ENCODE measurements at places on chromosomes 13 and 19.

DNA sequence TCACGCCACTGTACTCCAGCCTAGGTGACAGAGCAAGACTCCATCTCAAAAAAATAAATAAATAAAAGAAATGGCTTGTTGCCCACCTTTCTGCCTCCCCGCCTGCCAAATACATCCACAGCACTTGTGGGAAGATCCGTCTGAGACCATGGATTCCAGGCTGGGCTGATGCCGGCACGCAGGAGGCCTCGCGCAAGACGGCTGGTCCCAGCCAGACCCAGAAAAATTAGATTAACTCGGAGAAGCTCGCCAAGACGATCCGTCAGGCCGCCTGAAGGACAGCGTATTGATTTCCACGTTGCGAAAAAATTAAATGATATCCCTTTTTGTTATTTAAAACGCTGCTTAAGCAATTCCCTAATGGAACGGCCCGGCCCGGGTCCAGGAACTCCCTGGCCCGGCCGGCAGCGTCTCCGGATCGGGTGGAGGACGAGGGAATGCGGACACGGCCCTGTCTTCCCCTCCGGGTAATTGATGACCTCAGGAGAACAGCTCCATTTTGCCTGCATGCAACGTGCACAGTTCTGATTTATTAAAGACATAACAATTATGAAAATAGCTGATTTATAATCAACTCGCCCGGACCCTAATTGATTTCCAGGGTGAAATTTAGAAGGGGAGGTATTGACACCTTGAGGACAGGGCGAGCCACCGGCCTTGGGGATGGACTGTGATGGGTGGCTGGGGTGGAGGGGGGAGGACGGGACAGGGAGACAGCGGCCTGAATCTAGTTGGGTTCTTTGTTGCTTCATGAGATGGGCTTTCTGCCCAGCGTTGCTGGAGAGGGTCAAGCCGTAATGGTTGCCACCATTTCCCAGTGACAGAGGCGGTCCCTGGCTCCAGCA is 52.1 kb downstream of the ZNRF4 start:
- DNase-seq: no peak

GRCh38 chr19:58277748-58278540 is 811 bp upstream of the ZNF8 start:
- DNase-seq: no peak

DNA sequence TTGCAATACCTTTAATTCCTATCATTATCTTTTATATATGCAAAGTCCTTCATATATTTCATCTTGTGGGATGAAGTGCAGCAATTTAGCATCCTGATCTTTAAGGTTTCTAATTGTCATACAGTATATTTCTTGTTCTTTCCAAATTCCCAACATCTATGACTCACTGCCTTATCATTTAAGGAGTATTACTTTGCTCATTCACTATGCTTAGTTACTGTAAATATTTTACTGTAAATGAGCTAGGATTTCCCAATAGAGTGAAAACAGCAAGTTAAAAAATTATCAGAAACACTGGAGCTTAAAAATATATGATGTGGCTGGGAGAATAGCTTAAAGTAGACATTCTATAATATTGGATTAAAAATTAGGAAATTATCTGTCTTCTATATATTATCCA is 69.9 kb downstream of the SLITRK6 start:
- no peak for DNase-seq

GRCh38 chr13:114105521-114106225 is 26.8 kb downstream of the RASA3 start:
- no peak for DNase-seq

GRCh38 chr19:4368128-4368820 is 24.9 kb downstream of the MPND start:
- no peak for DNase-seq

Data from activated CD8-positive, alpha-beta T cell treated with anti-CD3 and anti-CD28 coated beads, Interleukin-2, amount 10 ng/mL, durations not matched to agents 7 days and 5 days (primary cell).